Natural killer cell treated with Interleukin-12 subunit alpha and Interleukin-12 subunit beta and Interleukin-15 and Interleukin-18, amount 100 ng/mL, for 72 hours (primary cell): ENCODE measurements at places on chromosomes 7 and 10. TPM values are rescaled to one million over a fixed set of nuclear protein-coding genes. Genes with fewer than 3 reads are reported as not detected.

The ZNF853 gene
- 0.56 TPM for total RNA-seq

- DNase-seq: no peak
Observed at GRCh38 chr7:108794466-108794865, 224.8 kb downstream of the DNAJB9 start.

The OR9A2 gene
- total RNA-seq: not detected

- DNase-seq: no peak
Observed at GRCh38 chr7:139078911-139079310, 30.6 kb downstream of the ZC3HAV1 start.
